CD4-positive, alpha-beta T cell treated with Interleukin-17A for 4 hours (primary cell): ENCODE measurements at places on chromosomes 12 and 14.

- no peak for DNase-seq
These were observed 43.7 kb downstream of the HSPB8 start for GRCh38 chr12:119222222-119222951.

- DNase-seq, result no peak
These were observed 88.9 kb upstream of the MED13L start for GRCh38 chr12:116366456-116366776.

DNA sequence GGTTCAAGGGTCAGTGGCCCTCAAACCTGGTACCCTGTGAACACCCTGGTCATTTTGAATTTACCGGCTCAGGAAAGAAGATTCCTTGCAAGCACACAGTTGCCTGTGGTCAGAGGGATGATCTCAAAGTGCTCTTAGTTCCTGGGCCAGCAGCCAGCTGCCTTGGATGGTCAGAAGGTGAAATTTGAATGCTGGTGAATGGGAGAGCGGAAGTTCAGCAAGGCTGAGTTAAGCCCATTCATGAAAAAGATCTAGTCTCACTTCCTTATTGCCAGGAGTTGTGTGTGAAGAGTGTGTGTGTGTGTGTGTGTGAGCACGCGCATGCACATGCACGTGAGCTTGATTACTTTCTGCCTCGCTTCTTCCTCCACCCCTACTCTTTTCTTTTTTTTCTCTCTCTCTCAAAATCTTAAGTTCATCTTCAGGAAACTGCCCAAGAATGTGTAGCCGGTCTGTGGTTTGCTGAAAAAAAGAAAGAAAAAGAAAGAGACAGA, 155.5 kb upstream of the CCND2 start:
- DNase-seq, result peak; percentile 35

GRCh38 chr14:33457021-33457420, 493.9 kb downstream of the EGLN3 start:
- no peak for DNase-seq

- DNase-seq, result no peak
These were observed 19.4 kb downstream of the EVL start for GRCh38 chr14:100084591-100084990.

GRCh38 chr14:45249856-45250575, 3.0 kb downstream of the MIS18BP1 start:
- no peak for DNase-seq

- DNase-seq, result peak; percentile 74
These were observed 43.4 kb downstream of the ELK3 start for GRCh38 chr12:96237465-96238077.

DNA sequence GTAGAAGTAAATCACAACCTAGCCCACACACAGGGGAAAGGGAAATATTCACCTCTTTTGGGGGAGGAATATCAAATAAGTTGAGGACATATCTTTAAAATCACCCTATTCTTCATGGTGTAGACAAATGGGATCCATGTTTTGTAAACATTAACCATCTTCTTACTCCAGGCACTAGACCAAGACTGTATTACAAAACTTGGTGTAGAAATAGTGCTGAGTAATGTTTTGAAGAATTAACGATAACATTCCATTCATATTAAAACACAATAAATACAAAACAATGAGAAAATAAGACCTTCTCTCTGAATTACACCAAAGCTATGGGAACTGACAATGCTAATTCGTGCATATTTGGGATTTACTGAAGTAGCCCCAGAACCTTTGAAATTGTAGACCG, 633.6 kb downstream of the BCL11B start:
- DNase-seq, result no peak

DNA sequence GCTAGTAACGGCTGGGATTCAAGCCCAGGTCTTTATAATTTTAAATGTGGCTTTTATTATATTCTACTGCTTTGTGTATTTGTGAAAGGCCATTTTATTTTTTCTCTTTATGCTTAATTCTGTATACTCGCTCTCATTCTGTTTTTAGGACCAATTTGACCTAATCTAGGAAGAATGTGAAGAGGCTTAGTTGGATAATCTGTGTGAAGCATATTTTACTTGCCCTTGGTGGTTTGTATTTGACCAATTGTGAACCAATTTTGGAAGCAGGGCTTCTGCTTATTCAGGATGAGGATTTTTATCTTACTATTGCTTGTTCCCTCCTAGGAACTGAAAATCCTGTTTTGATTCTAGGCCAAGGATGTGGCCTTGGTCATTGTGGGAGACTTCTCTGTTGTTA, 113.1 kb downstream of the TTC6 start:
- no peak for DNase-seq

- DNase-seq, result no peak
These were observed 33.5 kb downstream of the ISCA2 start for GRCh38 chr14:74526854-74527585.
